ENCODE measurements at places on chromosomes 13 and 19.

- DNase-seq = no peak
- H3K36me3 ChIP-seq = no peaks in the 10 kb centered on the region
- no peaks in the 10 kb centered on the region for H3K27me3 ChIP-seq
- H3K4me3 ChIP-seq = no peak overlapping the region
- H3K4me1 ChIP-seq = no peaks in the 10 kb centered on the region
These were observed 1248.1 kb upstream of the SLC10A2 start for GRCh38 chr13:104314321-104314720.

DNA sequence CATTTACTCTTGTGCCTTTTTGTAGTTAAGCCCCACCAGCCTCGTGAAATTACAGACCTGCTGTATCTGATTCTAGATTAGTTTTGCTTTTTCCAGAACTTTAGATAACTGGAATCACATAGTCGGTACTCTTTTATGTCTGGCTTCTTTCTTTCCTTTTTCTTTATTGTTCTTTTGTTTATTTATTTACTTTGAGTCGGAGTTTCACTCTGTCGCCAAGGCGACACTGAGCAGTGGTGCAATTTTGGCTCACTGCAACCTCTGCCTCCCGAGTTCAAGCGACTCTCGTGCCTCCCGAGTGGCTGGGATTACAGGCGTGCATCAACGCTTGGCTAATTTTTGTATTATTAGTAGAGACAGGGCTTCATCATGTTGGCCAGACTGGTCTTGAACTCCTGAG is 6.0 kb upstream of the NCCRP1 start:
- no peaks in the 10 kb centered on the region for H3K36me3 ChIP-seq
- H3K27ac ChIP-seq = no peak overlapping the region
- no peak for DNase-seq
- no peak overlapping the region for H3K4me3 ChIP-seq

DNA sequence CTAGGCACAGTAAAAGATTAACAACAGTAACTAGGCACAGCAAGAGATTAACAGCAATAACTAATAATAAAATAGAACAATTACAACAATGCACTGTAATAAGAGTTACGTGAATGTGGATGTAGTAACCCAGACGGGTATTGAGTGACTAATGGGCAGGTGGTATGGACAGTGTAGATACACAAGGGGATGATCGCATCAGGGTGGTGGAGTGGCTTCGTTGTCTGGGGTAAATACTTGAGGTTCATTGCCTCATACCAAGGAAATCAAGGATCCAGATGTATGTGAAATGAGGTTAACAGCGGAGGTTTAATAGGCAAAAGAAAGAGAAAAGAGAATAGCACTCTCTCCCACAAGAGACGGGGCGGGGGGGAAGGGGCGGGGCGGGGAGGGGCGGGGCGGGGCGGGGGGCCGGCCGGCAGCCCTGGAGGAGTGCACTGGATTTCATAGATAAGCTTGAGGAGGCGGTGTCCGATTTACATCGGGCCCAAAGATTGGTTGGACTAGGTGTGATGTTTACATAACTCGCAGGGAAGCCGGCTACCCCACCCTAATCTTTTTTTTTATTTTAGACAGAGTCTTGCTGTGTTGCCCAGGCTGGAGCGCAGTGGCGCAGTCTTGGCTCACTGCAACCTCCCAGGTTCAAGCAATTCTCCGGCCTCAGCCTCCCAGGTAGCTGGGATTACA is 106.3 kb downstream of the KCTD15 start:
- no peaks in the 10 kb centered on the region for H3K36me3 ChIP-seq
- H3K27me3 ChIP-seq = no peaks in the 10 kb centered on the region
- no peaks in the 10 kb centered on the region for H3K4me1 ChIP-seq
- no peak overlapping the region for H3K27ac ChIP-seq
- no peak for DNase-seq

- no peak for DNase-seq
- no peak overlapping the region for H3K4me3 ChIP-seq
- H3K27ac ChIP-seq = no peak overlapping the region
- H3K27me3 ChIP-seq = no peaks in the 10 kb centered on the region
These were observed 117.9 kb downstream of the EFNB2 start for GRCh38 chr13:106417467-106418110.

DNA sequence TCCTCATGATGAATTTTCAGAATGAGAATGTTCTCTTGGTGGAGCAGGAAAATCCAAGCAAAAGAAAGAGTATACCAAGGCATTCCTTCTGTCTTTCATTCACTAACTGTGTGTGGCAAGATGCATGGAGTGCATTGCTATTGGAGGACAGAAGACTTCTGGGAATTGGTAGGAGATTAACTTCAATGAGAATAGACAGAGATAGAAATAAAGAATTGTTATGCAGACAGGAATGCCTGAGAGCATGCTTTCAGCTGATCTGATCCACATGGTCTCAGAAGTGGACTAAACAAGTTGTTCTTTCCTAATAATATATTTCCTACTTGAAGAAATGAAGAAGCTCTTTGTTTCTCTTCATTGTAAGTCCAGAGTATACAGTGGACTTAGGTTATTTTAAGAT is 303.6 kb downstream of the MYO16 start:
- no peaks in the 10 kb centered on the region for H3K36me3 ChIP-seq
- no peaks in the 10 kb centered on the region for H3K4me1 ChIP-seq
- H3K27me3 ChIP-seq = no peaks in the 10 kb centered on the region
- H3K27ac ChIP-seq = no peak overlapping the region
- H3K4me3 ChIP-seq = no peak overlapping the region

DNA sequence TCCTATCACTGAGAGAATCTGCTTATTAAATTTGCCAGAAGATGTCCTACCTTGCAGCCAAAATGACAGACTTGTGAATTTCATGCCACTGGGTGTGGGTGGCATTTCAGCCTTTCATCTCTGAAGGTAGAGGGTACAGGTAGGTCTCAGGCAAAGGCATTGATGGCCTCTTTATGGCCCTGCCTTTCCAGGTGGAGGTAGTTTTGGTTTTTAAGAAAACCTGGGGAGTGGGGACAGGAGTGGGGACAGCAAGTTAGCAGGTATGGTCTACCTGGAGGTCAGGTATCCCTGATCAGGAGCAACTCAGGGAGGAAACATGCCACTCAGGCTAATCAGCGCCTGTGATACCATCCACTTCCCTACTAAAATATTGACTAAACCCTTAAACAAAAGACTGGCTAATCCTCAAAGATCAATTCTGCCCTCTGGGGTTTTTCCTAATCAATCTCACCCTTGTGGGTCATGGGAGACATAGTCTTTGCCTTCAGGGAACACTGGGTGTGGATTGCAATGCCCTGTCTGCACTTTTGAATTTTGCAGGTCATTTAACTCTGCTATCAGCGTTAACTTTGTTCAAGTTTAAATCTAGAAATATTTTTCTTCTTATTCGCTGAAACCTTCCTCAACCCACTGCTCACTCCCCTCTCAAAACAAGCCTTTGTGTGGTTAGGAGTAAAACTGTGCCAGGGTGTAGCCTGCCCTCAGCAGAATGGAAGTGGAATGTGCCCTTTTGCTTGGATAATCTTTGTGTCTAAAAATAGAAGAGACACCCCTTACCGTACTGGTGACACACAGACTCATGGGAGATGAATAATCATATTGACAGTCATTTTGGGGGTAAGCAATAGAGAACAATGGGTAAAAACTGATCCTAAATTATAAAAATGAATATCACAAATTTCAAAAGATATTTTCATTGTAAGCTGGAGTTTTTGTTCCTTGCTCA is 233.7 kb downstream of the COG6 start:
- H3K4me3 ChIP-seq = no peak overlapping the region
- DNase-seq = no peak
- no peak overlapping the region for H3K27ac ChIP-seq
- no peaks in the 10 kb centered on the region for H3K36me3 ChIP-seq

DNA sequence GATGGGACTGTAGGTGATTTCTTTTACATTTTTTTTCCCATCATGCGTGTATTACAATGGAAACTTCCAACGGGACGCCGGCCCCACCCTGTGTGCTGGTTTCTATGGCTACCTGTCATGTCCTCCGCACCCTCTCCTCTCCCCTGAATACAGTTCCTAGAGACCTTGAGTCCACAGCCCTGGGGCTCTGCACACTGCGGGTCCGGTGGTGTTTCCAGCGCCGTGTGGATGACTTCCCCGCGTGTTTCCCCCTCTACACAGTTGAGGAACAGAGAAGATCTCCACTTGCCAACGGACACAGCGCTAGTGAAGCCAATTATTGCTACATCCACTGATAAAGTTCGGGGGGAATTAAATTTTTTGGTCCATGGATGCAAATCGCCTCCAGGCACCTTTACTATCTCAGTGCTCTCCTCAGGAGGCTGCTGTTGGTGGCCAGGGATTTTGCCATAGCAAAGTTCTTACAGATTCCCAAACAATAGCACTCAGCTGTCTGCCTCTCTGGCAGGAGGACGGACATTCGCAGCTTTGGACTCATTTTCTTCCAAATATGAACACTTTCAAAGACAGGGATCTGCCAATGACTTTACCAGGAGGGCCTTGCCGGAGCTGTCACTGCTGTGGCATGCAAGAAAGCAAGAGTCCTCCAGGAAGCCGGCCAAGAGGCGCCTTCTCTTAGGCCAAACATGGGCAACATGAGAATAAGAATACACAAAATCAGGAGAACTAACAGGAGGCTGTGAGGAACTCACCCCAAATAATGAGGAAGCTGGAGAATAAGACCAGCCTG is 39.3 kb upstream of the GAS6 start:
- H3K27ac ChIP-seq = no peak overlapping the region
- H3K27me3 ChIP-seq = no peaks in the 10 kb centered on the region
- H3K4me1 ChIP-seq = peaks cover under 1% of the 10 kb centered on the region
